CD8-positive, alpha-beta memory T cell (primary cell): ENCODE measurements at places on chromosomes 6 and 20. TPM values are rescaled to one million over a fixed set of nuclear protein-coding genes. Genes with fewer than 3 reads are reported as not detected.
A peak's percentile ranks its signal among the peaks of the same experiment; 100 is the strongest.

Gene PLCB1
- total RNA-seq, result 8.5 TPM

Gene LINC00237
- not detected for total RNA-seq

Gene OXT
- not detected for total RNA-seq

Gene ABT1
- total RNA-seq, result 36.1 TPM

Gene MCHR2
- not detected for total RNA-seq

Gene LZTS3
- total RNA-seq, result 1.0 TPM

Gene SLC9A8
- 12.0 TPM for total RNA-seq

Gene FAM50B
- 7.5 TPM for total RNA-seq

Gene ABHD16B
- total RNA-seq, result not detected

Gene TRERF1
- 10.3 TPM for total RNA-seq

Gene ANGPT4
- not detected for total RNA-seq

Gene RBM39
- 352 TPM for total RNA-seq

Gene COL21A1
- not detected for total RNA-seq

Gene EYA4
- not detected for total RNA-seq

Gene NT5E
- total RNA-seq, result 15.4 TPM

Gene SCUBE3
- 0.07 TPM for total RNA-seq

DNA sequence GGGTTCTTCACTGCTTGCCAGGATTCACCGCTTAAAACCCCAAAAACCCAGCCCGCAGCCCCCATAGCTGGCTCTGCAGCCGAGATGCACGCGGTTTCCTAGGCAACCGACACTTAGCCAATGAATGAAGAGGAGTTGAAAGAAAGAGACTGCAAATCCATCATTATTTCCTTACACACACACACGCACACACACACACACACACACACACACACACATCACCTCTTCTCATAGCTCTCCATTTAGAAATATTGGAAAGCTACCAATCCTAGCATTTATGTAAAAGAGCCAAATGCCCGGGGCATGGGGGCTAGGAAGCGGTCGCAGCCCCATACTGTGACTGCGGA, 3.4 kb upstream of the TUBB2B start:
- peak; percentile 15 for DNase-seq

- DNase-seq, result no peak
These were observed 118.4 kb downstream of the FARS2 start for GRCh38 chr6:5379647-5380242.

DNA sequence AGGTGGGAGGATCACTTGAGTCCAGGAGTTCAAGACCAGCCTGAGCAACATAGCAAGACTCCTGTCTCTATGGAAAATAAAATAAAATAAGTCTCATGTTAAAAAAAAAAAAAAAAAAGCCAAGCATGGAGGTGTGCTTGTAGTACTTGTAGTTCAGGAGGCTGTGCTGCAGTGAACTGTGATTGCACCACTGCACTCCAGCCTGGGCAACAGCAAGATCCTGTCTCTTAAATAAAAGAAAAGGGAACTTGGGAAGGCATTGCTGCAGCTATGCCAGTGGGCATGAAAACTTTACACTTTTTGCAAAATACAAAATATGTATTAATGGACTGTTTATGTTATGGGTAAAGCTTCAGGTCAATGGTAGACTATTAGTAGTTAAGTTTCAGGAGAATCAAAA, 37.5 kb upstream of the REV3L start:
- no peak for DNase-seq

- DNase-seq, result peak; percentile 67
These were observed 10.1 kb downstream of the ISM1 start for GRCh38 chr20:13231031-13231752.

- DNase-seq, result no peak
These were observed 5.2 kb downstream of the SIRPA start for GRCh38 chr20:1900321-1900801.

DNA sequence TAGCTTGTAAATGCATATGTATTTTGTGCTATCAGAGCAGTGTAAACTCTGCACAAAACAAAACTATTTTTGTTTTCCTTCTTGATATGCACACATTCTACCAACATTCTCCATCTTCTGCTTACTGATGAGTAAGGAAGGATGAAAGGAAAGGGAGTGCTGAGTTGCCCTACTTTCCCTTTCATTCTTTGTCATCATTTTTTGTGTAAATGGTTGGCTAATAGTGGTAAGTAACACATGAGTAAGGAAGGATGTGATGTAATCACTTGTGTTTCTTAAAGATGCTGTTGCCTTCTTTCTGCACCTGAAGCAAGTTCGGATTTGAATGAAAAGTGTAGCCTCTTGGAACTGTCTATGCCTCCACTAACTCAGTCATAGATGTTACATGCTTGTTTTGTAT, 4.6 kb upstream of the REV3L start:
- DNase-seq, result no peak

- DNase-seq, result no peak
These were observed 27.1 kb downstream of the PTGIS start for GRCh38 chr20:49540687-49541435.

DNA sequence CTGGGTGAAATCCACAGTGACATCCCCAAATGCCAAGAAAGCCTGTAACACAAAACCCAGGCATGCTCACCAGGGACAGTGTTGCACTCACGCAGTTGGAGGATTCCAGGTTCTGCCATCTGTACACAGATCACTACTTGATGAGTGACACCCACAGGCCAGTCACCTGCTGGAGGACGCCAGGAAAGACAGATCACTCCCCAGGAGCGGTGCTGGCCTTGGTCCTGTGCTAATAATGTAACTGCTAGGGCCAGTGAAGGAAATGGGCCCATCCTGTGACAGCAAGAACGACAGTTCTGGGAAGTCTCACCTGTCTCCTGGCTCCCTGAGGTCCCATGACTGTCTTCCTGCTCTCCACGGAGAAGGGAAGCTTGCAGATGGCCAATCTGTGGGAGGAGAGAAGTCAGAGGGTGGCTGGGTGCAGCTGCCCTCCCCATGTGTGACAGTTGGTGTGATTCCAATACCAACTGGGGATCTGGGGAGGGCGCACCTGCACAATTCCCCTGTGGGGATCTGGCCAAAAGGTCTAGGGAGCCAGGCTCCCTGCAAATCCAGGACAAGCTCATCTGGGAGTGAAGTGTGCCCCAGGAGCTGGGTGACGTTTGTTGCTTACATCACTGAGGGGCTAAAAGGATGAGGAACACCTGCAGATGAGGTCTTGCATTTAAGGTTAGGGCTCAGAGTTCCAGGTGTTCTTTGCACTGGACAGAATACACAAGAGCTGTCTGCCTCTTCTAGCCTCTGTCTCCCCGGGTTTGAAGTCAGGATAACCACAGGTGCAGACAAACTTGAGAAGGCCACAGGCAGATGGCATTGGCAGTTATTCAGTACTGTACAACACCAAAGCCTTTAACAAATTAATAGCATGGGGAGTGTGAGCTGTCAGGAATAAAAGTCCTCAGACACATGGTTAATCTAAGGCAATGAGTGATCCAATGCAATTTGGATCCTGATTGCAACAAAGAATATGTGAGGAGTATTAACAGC, 10.3 kb downstream of the ZNF337 start:
- DNase-seq, result no peak

GRCh38 chr20:45032276-45032675, 66.0 kb downstream of the STK4 start:
- DNase-seq, result no peak

- DNase-seq, result no peak
These were observed 254.3 kb upstream of the FOXQ1 start for GRCh38 chr6:1057490-1058135.

GRCh38 chr6:163439997-163440396, 25.5 kb downstream of the QKI start:
- DNase-seq, result no peak

- no peak for DNase-seq
These were observed 151.1 kb upstream of the ESR1 start for GRCh38 chr6:151656392-151656791.

- DNase-seq, result peak; percentile 51
These were observed 511.8 kb upstream of the ZNF337 start for GRCh38 chr20:26208296-26209091.

DNA sequence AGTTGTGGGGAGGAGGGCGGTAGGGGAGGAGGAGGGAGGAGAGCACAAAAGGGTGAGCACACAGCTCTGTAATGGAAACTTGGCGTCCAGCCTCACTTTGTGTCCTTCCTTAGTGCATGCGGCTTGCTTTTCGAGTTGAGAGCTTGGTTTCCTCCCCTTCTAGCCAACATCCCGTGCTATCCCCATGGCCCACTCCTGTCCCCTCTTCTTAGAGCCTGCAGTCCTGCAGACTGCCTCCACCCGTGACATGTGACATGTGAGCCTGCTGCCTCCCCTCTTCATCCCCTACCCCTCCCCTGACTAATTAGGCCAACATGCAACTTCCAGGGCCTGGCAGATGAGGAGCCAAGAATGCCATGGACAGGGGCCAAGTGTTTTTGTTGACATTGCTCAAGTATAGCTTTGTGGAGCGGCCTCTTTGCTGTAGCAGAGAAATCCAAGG, 63.2 kb downstream of the SLC24A3 start:
- no peak for DNase-seq

- no peak for DNase-seq
These were observed 6.5 kb upstream of the BCAS4 start for GRCh38 chr20:50788045-50788991.

DNA sequence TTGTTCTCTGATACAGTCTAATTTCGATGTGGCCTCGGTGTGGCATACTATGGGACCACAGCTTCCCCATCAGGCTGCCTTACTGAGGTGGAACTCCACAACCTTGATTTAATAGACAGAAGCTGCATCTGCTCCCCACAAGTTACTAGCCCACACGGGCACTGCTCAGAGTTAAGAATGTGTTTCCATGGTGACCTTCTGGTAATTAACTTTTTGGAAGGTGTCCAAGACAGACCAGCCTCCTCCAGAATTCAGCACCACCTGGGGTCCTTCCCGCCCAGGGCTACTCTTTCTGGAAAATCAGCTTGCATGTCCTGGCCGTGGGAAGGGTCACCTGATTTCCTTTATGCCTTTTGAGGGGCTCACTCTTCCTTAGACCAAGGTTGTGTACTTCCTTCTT, 48.7 kb upstream of the CDH4 start:
- DNase-seq, result no peak

- no peak for DNase-seq
These were observed 34.2 kb downstream of the CEP162 start for GRCh38 chr6:84193114-84193708.

GRCh38 chr6:140124498-140124897, 750.0 kb upstream of the CITED2 start:
- DNase-seq, result no peak

GRCh38 chr20:13008761-13009681, at the start of gene SPTLC3:
Gene SPTLC3 (plus strand): TSS chr20:13008972. CDS start chr20:13009268, 296 bp downstream.
- DNase-seq, result peak; percentile 5

DNA sequence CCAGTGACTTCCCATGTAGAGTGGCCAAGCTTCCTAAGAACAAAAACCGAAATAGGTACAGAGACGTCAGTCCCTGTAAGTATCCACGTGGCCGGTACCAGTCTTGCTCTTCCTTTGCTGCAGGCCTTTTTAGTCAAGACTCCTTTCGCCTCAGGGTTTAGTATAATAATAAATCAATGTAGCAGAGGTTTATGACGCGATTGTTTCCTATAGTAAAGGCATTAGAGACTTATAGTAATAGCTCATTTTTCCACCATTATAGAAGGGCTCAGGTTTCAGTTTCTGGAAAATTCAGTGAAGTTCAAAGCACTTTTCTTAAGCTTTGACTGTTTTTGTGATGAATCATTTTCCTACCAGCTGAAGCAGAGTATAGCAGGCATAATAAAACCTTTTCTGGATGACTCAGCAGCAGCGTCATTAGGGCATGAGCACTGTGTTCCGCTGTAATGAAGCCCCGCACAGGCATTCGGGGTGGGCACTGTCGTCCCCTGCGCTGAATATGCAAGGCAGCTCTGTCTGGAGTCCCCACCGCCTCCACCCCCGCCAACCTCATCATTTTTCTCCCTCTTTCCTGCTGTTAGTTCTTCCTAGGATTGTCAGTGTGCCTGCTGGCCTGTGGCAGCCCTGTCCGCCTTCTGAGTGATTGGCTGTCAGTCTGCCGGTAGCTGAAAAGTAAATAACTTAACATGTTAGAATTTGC, 51.3 kb downstream of the PTPN1 start:
- no peak for DNase-seq

DNA sequence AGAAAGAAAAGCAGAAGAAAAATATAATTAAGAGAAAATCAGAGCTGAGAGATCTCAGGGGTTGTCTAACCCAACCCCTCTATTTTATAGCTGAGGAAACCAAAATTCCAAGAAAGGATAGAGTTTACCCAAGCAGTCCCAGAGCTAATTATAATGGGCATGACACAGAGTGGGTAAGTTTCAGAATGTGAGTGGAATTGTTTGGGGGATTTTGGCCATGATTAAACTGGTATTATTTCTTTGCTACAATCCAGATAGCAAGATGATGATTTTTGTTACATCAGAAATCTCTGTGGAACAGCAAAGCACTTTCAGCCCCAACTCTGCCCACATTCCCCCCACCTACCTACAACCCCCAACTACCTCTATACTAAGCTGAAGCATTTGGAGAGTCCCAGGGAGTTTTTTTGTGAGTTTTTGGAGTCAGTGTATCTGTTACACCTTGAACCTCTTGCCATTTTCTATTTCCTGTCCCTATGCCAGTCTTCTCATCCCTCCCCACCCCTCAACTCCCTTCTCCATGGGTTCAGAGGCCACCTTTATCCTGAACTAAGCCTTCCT, 24.7 kb downstream of the POFUT1 start:
- no peak for DNase-seq

DNA sequence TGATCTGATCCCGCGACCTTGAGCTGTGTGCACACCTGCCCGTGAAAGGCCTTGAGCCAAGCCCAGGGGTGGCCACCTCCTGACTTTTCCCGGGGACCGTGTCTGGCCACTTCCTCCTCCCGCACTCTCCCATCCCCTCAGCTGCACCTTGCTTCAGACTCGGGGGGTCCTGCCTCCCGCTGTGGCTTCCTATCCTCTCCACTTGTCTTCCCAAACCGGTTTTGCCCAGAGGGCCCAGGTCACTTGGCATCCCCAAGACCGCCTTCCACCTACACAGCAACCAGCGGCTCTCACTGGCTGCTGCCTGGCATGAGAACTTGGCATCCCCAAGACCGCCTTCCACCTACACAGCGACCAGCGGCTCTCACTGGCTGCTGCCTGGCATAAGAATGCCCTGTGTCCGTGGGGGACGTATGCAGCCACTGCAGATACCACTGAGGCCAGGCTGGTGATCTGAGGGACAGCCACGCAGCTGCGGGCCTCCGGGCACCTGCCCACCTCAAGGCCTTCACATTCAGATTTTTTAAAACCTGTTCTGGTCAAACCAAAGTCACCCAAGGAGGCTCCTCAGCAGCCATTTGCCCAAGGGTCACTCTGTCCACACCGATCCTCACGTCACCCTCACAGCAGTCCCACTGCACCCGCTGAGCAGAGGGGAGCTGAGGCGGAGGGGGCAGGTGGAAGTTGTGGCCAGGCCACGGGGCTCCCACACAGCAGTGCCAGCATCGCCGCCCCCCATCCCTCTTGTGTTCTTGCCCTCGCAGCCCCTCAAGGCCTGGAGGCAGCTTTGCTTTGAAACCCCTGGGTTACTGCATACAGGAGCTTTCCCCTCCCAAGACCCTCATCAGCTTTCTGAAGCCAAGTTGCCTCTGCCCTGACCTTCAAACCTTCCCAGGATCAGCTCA, 245.5 kb downstream of the TAF4 start:
- DNase-seq, result no peak
